ENCODE measurements at places on chromosomes 3 and 15.

GRCh38 chr3:82293867-82294266 lies 532.4 kb upstream of the GBE1 start:
- no peak for DNase-seq

GRCh38 chr15:26854435-26854834 lies 12.4 kb upstream of the GABRA5 start:
- no peak for DNase-seq

DNA sequence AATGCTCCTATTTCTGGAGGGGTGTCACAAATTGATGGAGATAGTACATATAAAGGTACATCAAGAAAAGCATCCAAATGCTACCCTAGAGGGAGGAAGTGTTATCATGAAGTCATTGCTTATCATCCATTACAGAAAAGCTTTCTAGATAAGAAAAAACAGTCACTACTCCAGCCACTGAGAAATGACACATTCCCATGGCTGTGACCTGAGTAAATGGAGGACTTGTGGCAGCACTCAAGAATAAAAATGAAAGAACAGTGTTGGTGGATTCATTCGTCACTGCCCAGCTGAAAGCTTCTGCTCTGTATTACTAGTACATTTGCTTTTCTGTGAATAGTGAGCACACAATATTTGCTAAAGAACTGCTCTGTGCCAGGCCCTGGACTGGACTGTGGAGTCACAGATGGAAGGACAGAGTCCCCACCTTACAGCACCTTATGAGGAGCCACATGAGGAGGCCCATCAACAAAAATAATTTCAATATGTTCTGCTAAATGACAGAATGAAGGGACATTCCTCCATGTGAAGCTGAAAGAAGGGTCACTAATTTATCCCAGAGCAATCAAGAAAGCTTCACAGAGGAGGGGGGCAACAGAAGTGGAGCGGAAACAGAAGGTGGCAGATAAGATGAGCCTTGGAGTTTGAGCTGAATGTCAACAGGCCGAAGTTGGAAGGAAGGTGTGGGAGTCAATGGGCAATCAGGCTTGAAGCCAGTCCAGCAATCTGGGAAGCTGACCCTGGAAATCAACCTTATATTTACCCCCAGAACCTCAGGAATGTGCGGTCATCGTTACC lies 343.5 kb upstream of the TRIM42 start:
- DNase-seq: no peak

GRCh38 chr3:69500604-69501003 lies 114.7 kb upstream of the FRMD4B start:
- DNase-seq: no peak

GRCh38 chr3:123803521-123803920 lies 80.6 kb downstream of the MYLK start:
- no peak for DNase-seq

DNA sequence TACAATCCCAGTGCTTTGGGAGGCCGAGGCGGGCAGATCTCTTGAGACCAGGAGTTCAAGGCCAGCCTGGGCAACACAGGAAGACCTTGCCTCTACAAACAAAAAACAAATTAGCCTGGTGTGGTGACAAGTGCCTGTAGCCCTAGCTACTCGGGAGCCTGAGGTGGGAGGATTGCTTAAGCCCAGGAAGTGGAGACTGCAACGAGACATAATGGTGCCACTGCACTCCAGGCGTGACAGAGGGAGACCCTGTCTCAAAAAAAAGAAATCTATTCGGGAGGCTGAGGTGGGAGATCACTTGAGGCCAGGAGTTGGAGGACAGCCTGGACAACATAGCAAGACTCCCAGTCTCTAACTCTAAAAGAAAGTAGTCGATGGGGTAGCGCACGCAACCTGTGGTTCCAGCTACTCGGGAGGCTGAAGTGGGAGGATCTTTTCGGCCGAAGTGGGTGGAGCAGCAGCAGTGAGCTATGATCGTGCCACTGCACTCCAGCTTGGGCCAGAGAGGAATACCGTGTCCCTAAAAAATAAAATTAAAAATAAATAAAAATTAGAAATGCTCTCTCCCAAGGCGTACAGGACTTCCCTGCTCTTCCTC lies 775 bp downstream of the C3orf33 start:
- peak; percentile 17 for DNase-seq

GRCh38 chr3:108998436-108998835 lies 44.8 kb upstream of the GUCA1C start:
- no peak for DNase-seq

DNA sequence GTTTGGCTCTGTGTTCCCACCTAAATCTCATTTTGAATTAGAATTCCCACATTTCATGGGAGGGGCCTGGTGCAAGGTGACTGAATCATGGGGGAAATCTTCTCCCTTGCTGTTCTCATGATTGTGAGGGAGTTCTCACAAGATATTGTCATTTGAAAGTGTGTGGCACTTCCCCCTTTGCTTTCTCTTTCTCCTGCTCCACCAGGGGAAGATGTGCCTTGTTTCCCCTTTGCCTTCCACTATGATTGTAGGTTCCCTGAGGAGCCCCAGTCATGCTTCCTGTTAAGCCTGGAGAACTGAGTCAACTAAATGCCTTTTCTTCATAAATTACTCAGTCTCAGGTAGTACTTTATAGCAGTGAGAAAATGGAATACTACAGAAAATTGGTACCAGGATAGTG lies 157.2 kb upstream of the TPRG1 start:
- no peak for DNase-seq

GRCh38 chr3:70543493-70543892 lies 231.1 kb upstream of the MDFIC2 start:
- no peak for DNase-seq
